ENCODE measurements at places on chromosomes 3 and 15.
A peak's percentile ranks its signal among the peaks of the same experiment; 100 is the strongest.

- no peak for DNase-seq
Observed at GRCh38 chr15:73030122-73030679, 22.1 kb upstream of the NEO1 start.

DNA sequence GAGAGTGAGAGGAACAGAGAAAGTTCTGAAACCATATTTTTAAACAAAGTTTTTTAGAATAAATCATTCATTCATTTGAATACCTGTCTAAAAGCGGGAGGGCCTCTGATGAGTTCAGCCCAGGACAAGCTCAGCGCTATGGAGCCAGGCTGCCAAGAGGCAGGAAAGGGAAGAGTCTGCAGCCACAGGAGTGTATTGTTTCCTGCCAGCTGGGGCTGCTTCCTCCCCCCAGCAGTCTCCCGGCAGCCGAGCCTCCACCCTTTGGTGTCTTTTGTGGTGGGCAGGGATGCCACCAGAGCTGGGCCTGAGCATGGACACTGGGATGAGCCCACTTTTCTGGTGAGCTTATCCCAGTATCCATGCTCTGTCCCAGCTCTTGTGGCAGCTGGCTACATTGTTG is 199.5 kb upstream of the TPRG1 start:
- no peak for DNase-seq

DNA sequence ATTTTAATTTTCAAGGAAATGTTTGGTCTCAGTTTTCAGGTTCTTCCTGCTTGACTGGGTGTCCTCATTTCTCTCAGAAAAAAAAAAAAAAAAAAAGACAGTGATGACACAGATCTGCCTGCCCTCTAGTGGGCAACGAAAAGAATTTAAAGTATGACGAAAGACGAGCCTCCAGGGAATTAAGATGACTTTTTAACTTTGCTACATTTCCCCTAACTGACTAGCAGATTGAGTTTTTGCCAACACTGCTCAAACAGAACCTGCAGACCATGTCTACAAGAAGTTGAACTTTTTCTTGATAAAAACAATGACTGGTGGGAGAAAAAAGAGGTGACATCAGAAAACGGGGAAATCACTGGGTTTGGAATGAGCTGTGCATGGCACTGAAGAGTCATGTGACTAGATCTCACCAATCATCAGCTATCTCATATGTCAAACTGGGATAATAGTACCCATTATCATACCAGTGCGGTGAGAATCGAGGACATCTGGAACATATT is 40.8 kb downstream of the EOMES start:
- DNase-seq = peak; percentile 61

- DNase-seq = no peak
Observed at GRCh38 chr3:45204136-45204535, 22.0 kb downstream of the TMEM158 start.

DNA sequence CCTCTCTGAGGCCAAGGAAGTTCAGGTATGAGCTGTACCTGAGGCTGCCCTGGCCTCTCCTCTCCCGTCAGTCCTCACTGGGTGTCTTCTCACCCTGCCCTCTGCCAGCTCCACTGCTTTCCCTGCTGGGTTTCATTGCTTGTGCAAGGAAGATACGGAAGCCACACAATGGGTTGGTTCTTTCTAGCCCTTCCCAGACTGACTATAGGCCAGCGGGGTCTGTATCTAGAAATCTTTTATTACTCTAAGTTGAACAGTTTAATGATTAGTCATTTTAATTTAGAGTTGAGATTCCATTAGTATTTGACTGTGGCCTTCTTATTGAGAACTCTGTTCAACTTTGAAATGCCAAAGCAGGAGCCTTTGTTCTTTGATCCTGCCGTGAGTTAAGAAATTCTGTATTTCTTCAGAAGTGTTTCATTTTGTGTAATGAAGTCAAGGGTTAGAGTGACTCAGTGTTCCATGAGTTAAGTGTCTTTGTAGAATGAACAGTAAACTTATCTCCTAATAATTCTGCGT is 16.2 kb downstream of the C3orf62 start:
- DNase-seq = peak; percentile 70

GRCh38 chr3:35322070-35322469 is 317.3 kb upstream of the ARPP21 start:
- DNase-seq = peak; percentile 73

- no peak for DNase-seq
Observed at GRCh38 chr15:88190232-88190631, 66.3 kb downstream of the NTRK3 start.

DNA sequence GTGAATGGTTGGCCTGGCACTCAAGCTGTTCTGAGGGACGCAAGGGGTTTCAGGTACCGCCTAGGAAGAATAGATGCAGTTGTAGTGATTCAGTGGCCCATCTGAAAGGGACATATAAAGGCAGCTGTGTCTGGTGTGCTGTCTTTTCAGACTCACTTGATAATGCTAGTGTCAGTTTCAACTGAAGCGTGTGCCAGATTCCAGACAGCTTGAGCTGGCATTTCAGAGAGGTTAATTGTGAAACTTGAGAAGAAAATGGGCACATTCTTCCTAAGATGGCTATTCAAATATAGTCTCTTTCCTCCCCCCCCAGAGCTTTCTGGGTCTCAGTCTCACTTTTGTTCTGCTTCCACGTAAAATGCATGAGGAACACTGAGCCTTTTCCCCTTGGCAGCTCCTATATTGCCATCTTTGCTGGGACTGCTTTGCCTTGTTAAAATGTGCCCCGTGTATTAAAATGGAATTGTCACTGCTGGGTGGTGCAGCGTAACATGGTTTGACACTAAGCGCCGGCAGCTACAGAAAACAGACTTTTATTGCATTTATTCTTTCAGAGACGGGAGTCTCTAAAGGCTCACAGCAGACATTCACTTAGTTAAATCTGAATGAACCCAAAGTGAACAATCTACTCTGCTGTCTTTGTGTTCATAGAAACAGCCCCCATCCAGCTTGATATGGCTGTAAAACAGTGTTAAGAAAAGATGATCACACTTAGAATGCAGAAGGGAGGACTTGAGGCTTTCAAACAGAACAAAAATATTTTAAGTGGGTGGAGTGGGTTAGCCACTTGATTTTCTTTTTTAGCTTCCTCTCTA is 478.7 kb downstream of the RBMS3 start:
- no peak for DNase-seq

GRCh38 chr15:43934480-43934879 is 107.7 kb downstream of the WDR76 start:
- no peak for DNase-seq
